Astrocyte of the spinal cord (primary cell): ENCODE measurements at places on chromosomes 7 and 10.
A peak's percentile ranks its signal among the peaks of the same experiment; 100 is the strongest.

DNA sequence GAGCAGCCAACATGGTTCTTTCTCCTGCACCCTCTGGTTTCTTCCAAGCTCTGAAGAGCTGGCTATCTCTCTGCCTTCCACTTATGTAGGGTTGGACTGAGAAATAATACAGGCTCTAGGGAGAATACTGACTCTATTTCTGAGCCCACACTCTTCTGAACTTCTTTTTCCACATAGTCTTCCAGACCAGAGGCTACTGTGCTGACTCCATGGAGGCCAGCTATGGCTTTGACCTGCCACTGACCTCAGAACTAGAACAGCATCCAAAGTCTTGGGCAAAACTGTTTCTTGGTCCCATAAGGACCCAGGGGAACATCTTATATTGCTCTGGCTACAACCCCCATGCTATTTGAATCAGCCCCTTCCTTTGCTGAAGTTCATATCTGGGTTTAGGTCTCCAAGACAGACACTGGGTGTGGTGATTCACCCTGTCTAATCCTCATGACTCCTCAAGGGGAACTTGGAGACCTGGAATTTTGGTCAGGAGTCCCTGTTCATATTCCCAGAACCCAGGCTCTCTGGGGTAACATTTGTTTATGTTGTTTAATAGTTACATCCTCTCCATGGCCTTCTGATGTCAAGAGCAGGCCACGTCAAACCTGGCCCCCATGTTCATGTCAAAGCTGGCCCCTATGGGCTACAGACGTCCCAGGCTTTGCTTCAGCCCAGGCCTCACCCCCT, 12.1 kb upstream of the PLAU start:
- DNase-seq = no peak

- no peak for DNase-seq
Measured at GRCh38 chr10:70651661-70652060, 20.6 kb upstream of the ADAMTS14 start.

GRCh38 chr10:45471059-45471458, 97.0 kb downstream of the ALOX5 start:
- no peak for DNase-seq

DNA sequence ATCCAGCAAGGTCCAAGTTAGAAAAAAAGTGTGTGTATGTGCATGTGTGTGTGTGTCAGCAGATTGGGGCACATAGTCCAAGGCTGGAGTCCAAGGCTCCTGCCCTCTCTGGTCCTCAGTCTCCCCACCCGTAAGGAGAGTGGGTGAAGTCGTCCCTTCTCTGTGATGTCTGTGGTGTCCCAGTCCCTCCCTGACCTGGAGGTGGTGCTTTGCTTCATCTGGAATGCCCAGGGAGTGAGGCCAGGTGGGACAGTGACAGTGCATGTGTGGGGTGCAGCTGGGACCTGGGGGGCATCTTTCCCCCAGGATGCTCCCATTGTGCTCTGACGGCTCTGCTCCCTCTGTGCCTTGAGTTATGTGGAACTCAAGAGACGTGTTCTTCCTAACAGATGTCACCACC, 18.0 kb downstream of the AQP1 start:
- no peak for DNase-seq

GRCh38 chr10:12603766-12604470, 254.6 kb downstream of the CAMK1D start:
- no peak for DNase-seq

DNA sequence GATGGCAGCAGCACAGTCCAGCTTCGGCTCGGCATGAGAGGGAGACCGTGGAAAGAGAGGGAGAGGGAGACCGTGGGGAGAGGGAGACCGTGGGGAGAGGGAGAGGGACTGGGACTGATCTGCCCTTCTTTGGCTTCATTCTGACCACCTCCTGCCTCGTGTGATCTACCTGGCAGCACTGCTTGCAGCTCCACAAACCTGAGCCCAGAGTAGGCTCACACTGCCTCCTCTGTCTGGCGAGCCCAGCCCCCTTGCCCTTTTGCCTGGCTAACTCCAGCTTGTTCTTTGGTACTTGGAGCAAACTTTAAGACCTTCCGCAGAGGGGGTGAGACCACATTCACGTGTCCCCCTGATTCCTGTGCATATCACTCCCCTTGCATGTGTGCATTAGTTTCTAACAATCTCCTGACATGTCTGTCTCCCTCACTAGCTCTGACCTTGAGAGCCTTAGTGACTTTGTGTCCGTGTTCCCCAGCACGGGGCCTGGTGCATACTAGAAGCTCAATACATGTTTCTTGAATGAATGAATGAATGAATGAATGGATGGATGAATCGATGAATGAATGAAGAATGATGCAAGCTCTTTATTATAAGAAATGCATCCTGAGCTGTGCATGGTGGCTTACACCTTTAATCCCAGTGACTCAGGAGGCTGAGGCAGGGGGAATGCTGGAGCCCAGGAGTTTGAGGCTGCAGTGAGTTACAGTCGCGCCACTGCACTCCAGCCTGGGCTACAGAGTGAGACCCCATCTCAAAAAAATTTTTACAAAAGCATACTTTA, 31.2 kb downstream of the UBTD1 start:
- no peak for DNase-seq

GRCh38 chr7:4042402-4043045, 639.6 kb upstream of the FOXK1 start:
- DNase-seq = no peak

- no peak for DNase-seq
Measured at GRCh38 chr7:80646083-80646865, 7.8 kb downstream of the CD36 start.

DNA sequence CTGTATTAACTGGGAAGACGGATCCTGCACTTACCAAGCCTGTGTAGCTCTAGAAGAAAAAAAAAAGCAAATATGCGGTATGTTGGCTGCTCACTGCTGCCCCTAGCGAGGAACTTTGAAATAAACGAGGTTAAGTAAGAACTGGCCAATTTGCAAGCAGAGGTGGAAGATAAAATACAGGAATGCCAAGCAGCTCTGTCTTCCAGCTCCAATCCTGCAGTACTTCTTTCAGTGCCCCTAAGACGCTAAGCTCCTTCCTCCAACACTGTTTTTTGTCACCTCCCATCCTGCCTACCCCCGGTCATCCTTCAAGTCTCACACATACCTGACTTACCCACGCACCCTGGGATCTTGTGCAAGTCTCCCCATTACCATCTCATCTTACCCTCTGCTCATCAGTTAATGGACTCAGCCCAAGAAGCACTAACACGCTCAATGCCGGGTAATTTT, 809 bp downstream of the C10orf143 start:
- DNase-seq = peak; percentile 90

DNA sequence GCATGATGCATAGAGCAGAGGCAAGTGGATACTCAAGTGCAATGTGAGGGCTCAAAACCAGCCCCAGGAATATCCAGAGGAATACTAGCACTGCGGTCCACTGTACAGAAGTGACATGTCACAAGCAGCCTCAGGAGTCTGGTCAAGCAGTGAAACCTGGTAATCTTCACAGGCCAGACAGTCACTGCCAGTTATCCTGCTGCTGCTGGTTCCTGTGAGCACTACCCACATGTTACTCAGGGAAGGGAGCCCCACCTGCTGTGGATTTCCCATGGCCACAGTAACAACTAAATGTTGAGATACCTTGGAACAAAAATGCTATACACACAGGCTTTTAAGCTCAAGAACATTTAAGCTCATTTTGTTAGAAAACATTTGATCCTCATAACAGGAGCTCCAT, 103.0 kb downstream of the RNF133 start:
- DNase-seq = no peak

GRCh38 chr10:80769700-80770160, 232.0 kb downstream of the SH2D4B start:
- DNase-seq = no peak

DNA sequence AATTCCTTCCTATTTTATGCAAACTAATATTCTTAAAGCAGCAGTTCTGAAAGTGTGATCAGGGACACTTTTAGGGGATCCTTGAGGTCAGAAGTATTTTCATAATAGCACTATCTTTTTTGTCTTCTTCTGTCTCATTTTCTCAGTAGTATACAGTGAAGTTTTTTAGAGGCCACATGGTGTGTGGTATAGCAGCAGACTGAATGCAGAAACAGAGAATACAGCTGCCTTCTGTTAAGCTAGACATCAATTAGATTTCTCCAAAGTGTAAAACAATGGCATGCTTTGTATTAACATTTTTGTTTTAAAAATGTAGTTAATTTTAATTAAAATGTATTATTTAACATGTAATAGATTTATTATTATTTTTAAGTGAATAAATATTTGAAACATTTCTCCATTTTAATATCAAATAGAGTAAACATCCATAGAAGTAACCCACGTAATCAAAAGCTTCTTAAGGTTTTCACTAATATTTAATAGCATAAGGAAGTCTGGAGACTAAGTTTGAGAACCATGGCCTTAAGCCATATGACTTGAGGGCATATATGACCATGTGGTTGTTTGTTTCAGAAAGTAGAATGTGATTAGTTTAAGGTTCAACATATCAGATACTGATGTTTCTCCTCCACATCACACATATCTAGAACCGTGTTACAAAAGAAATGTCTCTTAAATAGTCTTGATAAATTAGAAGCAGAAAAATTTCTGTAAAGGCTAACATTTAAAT, 94.0 kb downstream of the PRKG1 start:
- no peak for DNase-seq

- no peak for DNase-seq
Measured at GRCh38 chr10:59880971-59881510, 25.3 kb downstream of the CCDC6 start.

- no peak for DNase-seq
Measured at GRCh38 chr7:14582010-14582409, 320.5 kb downstream of the DGKB start.

DNA sequence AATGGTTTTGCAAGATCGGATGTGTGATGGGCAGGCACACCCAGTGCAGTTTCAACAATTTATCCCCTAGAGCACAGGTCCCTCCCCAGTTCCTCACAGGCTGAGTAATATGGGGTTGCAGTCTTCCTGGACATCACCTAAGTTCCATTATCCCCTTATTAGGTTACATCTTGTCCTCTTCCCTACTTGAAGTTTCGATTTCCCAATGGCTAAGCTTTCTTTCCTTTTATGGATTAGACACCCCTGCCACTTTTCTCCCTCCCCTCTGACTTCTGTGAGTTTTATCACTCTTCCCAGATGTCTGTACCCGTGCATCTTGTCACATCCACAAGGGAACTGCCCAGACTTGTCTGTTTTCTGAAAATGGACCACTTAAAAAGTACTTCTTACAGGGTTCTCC, 2.4 kb upstream of the NIPSNAP2 start:
- no peak for DNase-seq

GRCh38 chr10:113381981-113382509, 170.8 kb upstream of the HABP2 start:
- peak; percentile 46 for DNase-seq

DNA sequence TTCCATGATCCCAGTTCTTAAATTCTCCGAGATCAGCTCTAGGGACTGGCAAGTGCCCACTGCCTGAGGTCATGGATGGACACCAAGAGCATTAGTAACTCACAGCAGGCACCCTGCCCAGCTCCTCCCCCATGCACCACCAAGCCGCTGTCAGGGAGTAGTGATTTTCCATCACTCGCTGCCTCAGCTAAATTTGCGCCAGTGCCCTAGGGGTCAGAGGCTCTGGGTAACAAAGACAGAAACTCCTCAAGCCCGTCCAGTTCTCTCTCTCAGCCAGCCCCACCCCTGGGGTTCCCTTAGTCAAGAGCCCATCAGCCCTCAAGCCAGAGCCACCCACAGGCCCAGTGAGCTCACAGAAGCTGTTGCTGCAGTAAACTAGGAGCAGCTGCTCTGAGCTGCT, 30.0 kb downstream of the PAX2 start:
- DNase-seq = no peak

GRCh38 chr10:132645630-132646442, 108.2 kb downstream of the INPP5A start:
- DNase-seq = no peak

DNA sequence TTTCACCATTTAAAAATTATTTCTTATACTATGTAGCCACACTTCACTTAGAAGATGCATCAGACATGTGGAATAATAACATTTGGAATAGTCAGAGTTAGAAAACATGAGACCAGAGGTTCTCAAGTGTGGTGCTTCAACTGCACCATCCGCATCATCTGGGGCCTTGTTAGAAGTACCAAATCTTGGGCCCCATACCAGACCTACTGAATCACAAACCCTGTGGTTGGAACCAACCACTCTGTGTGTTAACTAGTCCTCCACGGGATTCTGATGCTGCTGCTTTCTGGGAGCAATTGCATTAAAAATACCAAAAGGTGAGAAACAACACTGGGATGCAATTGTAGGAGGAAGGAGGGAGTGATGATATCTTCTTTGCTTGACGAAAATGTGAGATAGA, 125.2 kb downstream of the GNAT3 start:
- peak; percentile 49 for DNase-seq

DNA sequence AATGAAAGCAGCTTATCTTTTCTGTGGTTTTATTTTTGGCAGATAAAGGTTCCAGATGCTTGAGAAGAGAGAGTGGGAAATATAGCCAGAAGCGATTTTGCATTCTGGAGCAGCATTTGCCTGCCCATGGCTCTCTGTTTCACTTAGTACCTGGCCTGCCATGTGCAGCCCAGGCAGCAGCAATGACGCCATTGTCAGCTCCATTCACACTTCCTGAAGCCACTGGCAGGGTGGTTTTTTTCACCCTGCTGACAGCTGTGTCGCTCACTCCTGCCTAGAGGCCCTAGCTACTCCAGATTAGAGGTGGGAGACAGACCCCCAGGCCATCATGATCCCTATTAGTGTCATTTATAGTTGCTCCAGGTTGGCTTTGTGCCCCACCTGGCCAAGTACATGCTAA, 30.1 kb upstream of the NEUROD6 start:
- DNase-seq = no peak

GRCh38 chr7:42168512-42168911, 68.5 kb downstream of the GLI3 start:
- no peak for DNase-seq

- DNase-seq = no peak
Measured at GRCh38 chr10:129394518-129395328, 72.3 kb upstream of the MGMT start.

GRCh38 chr10:74822101-74822500, 4.3 kb upstream of the KAT6B start:
- DNase-seq = no peak

GRCh38 chr10:34256216-34256615, 558.9 kb downstream of the PARD3 start:
- DNase-seq = no peak
